Thoracic aorta (tissue), 2 donors: ENCODE measurements at places on chromosomes 5 and 9.

DNA sequence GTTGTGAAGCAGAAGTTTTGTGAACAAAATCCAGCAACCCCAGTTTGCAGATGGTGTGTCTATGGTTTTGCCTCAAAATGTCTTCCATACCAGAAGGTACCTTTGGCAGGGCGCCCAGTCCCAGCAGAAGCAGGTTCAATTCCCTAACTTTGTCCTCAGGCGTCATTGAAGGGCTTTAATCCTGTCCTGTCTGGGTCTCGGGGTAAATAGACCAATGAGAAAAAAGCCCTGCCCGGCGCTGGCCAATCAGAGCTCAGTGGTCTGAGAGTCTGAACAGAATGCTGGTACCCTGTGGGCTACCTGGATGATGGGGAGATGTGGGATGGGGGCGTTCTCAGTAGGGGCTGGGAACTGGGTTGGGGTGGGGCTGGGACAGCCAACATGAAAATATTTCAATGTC, 6.2 kb upstream of the ST6GALNAC4 start:
- no peaks in the 10 kb centered on the region for H3K27me3 ChIP-seq
- no peak for DNase-seq
- H3K36me3 ChIP-seq = no peaks in the 10 kb centered on the region
- H3K4me1 ChIP-seq = peaks cover 38% of the 10 kb centered on the region

- peak; percentile 19 for DNase-seq
- peaks cover 6% of the 10 kb centered on the region for H3K4me1 ChIP-seq
- H3K4me3 ChIP-seq = peak overlapping the region; percentile 63
- no peak overlapping the region for H3K27ac ChIP-seq
These were observed 1.5 kb upstream of the OLFM1 start for GRCh38 chr9:135085830-135086546.

DNA sequence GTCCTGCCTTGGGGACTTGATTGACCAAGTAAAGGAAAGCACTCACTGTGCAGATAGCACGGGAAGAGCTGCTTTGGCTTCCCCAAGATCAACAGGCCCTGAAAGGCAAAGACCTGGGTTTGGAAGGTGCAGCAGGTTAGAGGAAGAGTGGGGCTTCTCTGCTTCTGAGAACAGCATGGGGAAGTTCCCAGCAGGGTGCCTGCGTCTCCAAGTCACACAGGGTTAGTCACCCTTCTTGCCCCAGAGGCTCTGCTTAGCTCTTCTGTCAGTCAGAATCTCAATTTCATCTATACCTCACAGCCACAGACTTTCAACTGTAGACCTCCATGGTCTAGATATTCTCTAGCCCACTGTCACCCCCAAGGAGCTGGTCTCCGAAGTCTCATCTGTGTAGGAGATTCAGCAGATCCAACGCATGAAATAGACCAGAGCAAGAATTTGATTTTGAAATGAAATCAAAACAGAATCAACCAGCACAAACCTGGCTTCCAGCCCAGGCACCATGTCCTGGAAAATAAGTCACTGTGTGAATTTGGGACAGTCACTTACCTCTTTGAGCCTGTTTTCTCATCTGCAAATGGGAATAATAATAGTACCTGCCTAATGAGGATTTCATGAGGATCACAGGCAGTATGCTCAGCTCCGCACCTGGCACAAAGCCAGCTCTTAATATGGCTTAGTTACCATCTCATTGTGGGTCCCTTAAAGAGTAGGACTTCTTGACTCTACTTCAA, 64.0 kb downstream of the SFXN1 start:
- no peak overlapping the region for H3K27ac ChIP-seq
- H3K27me3 ChIP-seq = no peaks in the 10 kb centered on the region
- no peak overlapping the region for H3K4me3 ChIP-seq
- H3K4me1 ChIP-seq = no peaks in the 10 kb centered on the region
- DNase-seq = no peak
- no peaks in the 10 kb centered on the region for H3K36me3 ChIP-seq

GRCh38 chr5:124665035-124665434, 81.4 kb downstream of the ZNF608 start:
- no peak overlapping the region for H3K27ac ChIP-seq
- no peaks in the 10 kb centered on the region for H3K36me3 ChIP-seq
- DNase-seq = no peak
- H3K4me3 ChIP-seq = no peak overlapping the region
- H3K4me1 ChIP-seq = peaks cover 22% of the 10 kb centered on the region

GRCh38 chr5:128378196-128378595, 159.8 kb downstream of the FBN2 start:
- H3K4me3 ChIP-seq = no peak overlapping the region
- DNase-seq = no peak
- no peaks in the 10 kb centered on the region for H3K27me3 ChIP-seq
- no peaks in the 10 kb centered on the region for H3K4me1 ChIP-seq
- no peak overlapping the region for H3K27ac ChIP-seq

DNA sequence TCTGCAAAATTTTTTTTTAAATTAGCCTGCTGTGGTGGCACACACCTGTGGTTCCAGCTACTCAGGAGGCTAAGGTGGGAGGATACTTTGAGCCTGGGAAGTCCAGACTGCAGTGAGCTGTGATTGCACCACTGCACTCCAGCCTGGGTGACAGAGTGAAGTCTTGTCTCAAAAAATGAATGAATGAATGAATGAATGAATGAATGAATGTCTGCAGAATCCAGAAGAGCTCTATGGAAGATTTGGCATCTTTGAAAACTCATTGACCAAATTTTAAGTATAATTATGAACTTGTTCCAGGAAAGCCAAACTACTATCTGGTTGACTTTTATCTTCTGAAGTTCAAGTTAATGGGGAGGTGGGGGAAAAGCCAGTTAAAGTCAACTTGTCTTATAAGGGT, 94.2 kb upstream of the ERBIN start:
- H3K4me1 ChIP-seq = peaks cover 14% of the 10 kb centered on the region
- no peaks in the 10 kb centered on the region for H3K36me3 ChIP-seq
- no peaks in the 10 kb centered on the region for H3K27me3 ChIP-seq

GRCh38 chr5:129499208-129499852, 39.2 kb downstream of the ADAMTS19 start:
- no peak overlapping the region for H3K4me3 ChIP-seq
- no peaks in the 10 kb centered on the region for H3K4me1 ChIP-seq
- H3K27me3 ChIP-seq = no peaks in the 10 kb centered on the region

GRCh38 chr5:60209146-60209840, 315.8 kb upstream of the PDE4D start:
- H3K4me1 ChIP-seq = peaks cover 15% of the 10 kb centered on the region
- peak overlapping the region; percentile 9 for H3K4me3 ChIP-seq

DNA sequence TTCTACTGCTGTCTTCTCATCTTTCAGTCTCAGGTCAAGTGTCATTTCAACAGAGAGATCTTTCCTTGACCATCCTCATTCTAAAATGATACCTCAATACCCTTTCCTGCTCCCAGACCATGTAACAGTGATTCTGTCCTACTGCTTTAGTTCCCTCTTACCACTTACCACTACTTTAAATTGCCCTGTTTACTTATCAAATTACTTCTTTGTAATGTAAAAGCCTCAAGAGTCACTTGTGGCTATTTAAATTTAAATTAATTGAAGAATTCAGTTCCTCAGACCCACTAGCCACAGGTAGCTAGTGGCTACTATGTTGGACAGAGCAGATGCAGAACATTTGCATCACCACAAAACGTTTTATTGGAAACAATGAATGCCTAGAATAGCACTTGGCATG, 217.3 kb downstream of the ADAMTS6 start:
- no peaks in the 10 kb centered on the region for H3K27me3 ChIP-seq
- no peak overlapping the region for H3K4me3 ChIP-seq
- DNase-seq = no peak
- no peak overlapping the region for H3K27ac ChIP-seq
- H3K36me3 ChIP-seq = no peaks in the 10 kb centered on the region

- no peak overlapping the region for H3K4me3 ChIP-seq
- H3K27ac ChIP-seq = no peak overlapping the region
- H3K4me1 ChIP-seq = no peaks in the 10 kb centered on the region
- no peak for DNase-seq
- no peaks in the 10 kb centered on the region for H3K36me3 ChIP-seq
- no peaks in the 10 kb centered on the region for H3K27me3 ChIP-seq
These were observed 21.7 kb downstream of the RMI1 start for GRCh38 chr9:84002344-84002743.

- peak overlapping the region; percentile 67 for H3K4me3 ChIP-seq
- H3K4me1 ChIP-seq = peaks cover 34% of the 10 kb centered on the region
- H3K36me3 ChIP-seq = peaks cover 15% of the 10 kb centered on the region
- peak overlapping the region; percentile 45 for H3K27ac ChIP-seq
These were observed 29.0 kb downstream of the CXXC5 start for GRCh38 chr5:139676951-139677735.

DNA sequence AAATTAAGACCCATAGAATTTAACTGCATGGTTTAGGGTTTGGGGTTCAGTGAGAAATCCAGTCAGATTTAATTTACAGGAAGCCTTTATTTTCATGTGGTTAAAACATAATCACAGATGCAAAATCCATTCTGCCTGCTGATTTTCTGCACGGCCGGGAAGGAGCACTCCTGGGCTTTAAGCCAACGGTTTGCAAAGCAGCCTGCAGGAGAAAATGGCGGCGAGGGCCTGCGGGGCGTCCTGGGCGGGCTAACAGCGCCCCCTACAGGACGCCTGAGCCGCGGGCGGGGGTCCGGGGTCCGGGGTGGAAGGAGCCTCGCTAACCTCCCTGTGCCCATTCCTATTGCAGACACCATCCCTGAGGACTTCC, 47.6 kb downstream of the THBS4 start:
- H3K4me1 ChIP-seq = peaks cover 12% of the 10 kb centered on the region
- H3K36me3 ChIP-seq = no peaks in the 10 kb centered on the region
- no peak for DNase-seq
- H3K27me3 ChIP-seq = no peaks in the 10 kb centered on the region
- peak overlapping the region; percentile 71 for H3K4me3 ChIP-seq
- H3K27ac ChIP-seq = peak overlapping the region; percentile 75

DNA sequence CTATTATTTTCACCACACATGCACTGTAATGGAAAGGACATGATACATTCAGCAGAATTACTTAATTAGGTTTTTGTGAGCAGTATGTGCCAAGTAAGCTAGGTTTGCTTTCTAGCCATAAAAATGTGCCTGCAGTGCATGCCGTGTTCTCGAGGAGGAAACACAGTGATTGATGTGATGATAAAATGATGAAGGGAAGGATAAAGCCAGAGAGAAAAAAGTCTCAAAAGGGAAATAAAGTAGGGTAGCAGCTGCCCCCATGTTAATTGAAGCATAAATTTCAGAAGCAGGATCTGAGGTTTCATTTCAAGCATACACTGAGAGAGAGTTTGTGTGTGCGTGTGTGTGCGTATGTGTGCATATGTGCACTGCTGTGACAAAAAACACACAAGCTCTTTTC, 714.2 kb upstream of the C9orf72 start:
- no peak overlapping the region for H3K4me3 ChIP-seq
- H3K36me3 ChIP-seq = no peaks in the 10 kb centered on the region
- H3K27me3 ChIP-seq = no peaks in the 10 kb centered on the region
- H3K4me1 ChIP-seq = no peaks in the 10 kb centered on the region
- no peak overlapping the region for H3K27ac ChIP-seq

DNA sequence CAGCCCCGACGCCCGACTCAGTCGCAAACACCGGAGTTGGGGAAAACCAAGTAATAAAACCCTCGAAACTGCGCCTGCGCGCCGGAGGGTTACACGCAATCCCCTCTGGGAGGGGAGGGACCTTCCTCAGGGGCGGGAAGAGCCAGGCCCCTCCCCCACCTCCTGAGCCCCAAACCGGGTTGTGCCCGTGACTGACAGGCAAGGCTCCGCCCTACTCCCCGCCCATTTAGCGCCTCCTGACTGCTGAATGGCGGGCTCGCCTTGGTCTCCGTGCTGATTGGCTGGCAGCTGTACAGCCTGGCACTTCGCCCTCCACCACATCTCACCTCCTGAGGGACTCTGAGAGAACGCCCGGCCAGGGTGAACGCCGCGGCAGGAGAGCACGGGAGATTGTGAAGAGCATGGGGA, at the start of gene PRDM9:
Gene PRDM9, plus strand, starts transcription at position 332 of the 408 bp plus-strand sequence. CDS start 1,425 bp downstream, outside the sequence.
- H3K4me3 ChIP-seq = peak within 1 kb of the TSS; percentile 29
- H3K36me3 ChIP-seq = no peaks in the 10 kb centered on the region
- no peaks in the 10 kb centered on the region for H3K4me1 ChIP-seq
- H3K27me3 ChIP-seq = no peaks in the 10 kb centered on the region
- no peak for DNase-seq
- H3K27ac ChIP-seq = no peak within 1 kb of the TSS

GRCh38 chr9:89025553-89025952, 34.3 kb downstream of the S1PR3 start:
- no peaks in the 10 kb centered on the region for H3K27me3 ChIP-seq
- DNase-seq = no peak
- no peak overlapping the region for H3K4me3 ChIP-seq

GRCh38 chr9:122806661-122807060, 6.7 kb downstream of the OR1K1 start:
- no peak for DNase-seq
- no peaks in the 10 kb centered on the region for H3K27me3 ChIP-seq
- no peaks in the 10 kb centered on the region for H3K4me1 ChIP-seq
- no peaks in the 10 kb centered on the region for H3K36me3 ChIP-seq

- H3K27ac ChIP-seq = no peak overlapping the region
- DNase-seq = no peak
- no peaks in the 10 kb centered on the region for H3K27me3 ChIP-seq
- no peak overlapping the region for H3K4me3 ChIP-seq
- no peaks in the 10 kb centered on the region for H3K4me1 ChIP-seq
- no peaks in the 10 kb centered on the region for H3K36me3 ChIP-seq
These were observed 62.9 kb upstream of the DMRTA1 start for GRCh38 chr9:22383718-22384117.

- H3K27me3 ChIP-seq = no peaks in the 10 kb centered on the region
- H3K4me3 ChIP-seq = peak overlapping the region; percentile 49
- H3K4me1 ChIP-seq = peaks cover 10% of the 10 kb centered on the region
- H3K27ac ChIP-seq = no peak overlapping the region
- no peaks in the 10 kb centered on the region for H3K36me3 ChIP-seq
- DNase-seq = no peak
These were observed 7.3 kb upstream of the GRHPR start for GRCh38 chr9:37415011-37415719.

DNA sequence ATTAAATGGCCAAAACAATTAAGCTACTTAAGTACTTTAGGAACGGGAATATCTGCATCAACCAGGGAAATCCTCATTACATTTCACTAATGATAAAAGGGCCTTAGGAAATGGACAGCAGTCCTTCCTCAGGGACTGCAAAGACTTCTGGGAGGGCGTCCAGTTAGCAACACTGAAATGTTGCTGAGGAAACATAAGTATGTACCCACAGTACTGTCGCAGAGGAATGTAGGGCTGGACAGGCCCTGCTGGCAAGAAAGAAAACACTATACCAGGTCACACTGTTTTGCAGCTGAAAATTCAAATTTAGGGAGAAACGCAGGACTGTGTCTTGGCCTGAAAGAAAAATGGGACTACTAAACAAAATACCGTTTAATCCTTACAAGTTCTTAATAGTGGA, 1.3 kb downstream of the C5orf15 start:
- peaks cover 2% of the 10 kb centered on the region for H3K36me3 ChIP-seq
- no peaks in the 10 kb centered on the region for H3K27me3 ChIP-seq
- peak overlapping the region; percentile 94 for H3K27ac ChIP-seq

- H3K4me3 ChIP-seq = no peak overlapping the region
- no peaks in the 10 kb centered on the region for H3K27me3 ChIP-seq
- H3K27ac ChIP-seq = no peak overlapping the region
- no peak for DNase-seq
These were observed 25.9 kb upstream of the GLDC start for GRCh38 chr9:6671416-6671815.
